ENCODE measurements at places on chromosomes 7 and 10. TPM values are rescaled to one million over a fixed set of nuclear protein-coding genes. Genes with fewer than 3 reads are reported as not detected.

UNC5B gene
- 1.1 TPM for polyA plus RNA-seq

HKDC1 gene
- 1.6 TPM for polyA plus RNA-seq

TMEM26 gene
- not detected for polyA plus RNA-seq

VGF gene
- 10.7 TPM for polyA plus RNA-seq

CRCP gene
- 30.0 TPM for polyA plus RNA-seq

FAM25C gene
- not detected for polyA plus RNA-seq

MYO1G gene
- polyA plus RNA-seq = 0.31 TPM
